Activated T-cell treated with anti-CD3 and anti-CD28 coated beads, Interleukin-2, amount 50 U/mL, for 24 hours (primary cell): ENCODE measurements at places on chromosomes 1 and 21.

DNA sequence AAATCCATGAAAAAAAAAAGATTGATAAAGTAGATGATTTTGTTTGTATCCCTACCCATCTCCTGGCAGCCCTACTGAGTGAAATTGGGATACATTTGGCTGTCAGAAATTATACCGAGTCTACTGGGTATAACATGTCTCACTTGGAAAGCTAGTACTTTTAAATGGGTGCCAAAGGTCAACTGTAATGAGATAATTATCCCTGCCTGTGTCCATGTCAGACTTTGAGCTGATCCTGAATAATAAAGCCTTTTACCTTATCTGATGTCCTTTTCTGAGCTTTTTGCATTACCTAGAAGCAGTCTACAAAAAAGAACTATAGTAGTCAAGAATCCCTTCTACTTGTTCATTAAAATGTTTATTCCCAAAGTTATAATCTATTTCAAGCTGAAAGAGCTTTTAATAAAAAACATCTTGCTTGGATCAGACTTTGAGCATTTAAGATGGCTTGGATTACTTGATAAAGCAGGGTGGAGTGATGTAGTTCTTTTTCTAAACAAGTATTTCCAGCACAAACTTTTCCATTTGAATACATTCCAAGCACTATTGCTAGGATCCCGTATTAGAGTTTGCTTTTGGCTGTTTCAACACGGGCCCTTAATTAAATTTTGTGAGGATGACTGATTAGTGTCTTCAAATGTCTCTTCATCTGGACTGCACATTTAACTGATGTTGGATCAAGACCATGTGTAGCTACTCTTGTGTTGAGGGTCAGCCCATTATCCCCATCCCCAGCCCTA is 69.2 kb downstream of the DTL start:
- no peak for DNase-seq

DNA sequence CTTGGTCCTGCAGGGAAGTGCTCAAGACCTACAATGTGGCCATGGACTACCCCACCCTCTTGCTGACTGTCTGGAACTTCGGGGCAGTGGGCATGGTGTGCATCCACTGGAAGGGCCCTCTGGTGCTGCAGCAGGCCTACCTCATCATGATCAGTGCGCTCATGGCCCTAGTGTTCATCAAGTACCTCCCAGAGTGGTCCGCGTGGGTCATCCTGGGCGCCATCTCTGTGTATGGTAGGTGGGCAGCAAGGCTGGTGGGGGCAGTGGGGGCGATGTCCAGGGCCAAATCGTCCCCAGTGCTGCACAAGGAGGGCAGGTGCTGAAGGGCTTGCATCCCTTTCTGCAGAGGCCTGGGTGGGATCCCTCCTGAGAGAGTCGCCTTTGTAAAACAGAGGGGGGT is 18.4 kb downstream of the PSEN2 start:
- DNase-seq, result no peak

- no peak for DNase-seq
Measured at GRCh38 chr21:30482130-30482529, 2.0 kb upstream of the KRTAP19-1 start.

GRCh38 chr1:173871091-173871490 is 2.9 kb downstream of the ZBTB37 start:
- no peak for DNase-seq

DNA sequence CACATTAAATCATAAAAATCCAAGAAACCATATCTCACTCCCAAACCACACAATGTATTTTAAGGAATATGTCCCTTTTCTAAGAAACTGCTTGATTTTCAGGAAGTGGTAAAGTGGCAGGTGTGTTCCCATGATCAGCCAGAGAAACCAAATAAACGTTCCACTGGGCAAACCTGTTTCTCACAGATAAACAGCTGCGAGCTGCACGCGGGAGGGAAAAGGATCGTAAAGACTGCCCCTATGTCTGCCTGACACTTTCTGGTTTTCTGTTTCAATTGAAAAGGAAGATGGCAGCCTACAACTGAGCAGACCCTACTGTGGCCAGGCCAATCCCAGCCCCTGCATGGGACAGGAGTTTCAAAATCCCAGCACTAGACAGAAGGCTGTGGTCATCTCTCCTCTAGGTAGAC is 36.6 kb downstream of the HIVEP3 start:
- no peak for DNase-seq

GRCh38 chr1:67575861-67576260 is 109.1 kb upstream of the GADD45A start:
- DNase-seq, result no peak

DNA sequence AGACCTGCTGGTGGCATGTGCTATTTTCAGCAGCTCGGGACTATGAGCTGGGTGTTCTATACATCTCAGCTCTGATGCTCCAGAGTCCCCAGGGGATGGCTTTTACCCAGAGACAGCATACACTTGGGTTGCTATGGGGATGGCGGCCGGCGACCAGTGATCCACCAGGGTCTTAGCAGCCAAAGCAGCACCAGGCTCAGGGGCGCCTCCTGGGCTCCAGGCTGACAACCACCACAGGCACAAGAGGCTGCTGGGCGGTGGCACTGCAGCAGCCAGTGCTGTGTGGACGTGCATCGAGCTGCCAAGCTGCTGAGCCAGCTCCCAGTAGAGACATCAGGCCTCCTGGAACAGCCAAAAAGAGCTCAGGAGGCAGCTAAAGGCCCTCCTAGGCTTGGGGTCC is 37.6 kb upstream of the CLSTN1 start:
- no peak for DNase-seq

- DNase-seq, result no peak
Measured at GRCh38 chr1:180250883-180251509, 20.9 kb downstream of the LHX4 start.

DNA sequence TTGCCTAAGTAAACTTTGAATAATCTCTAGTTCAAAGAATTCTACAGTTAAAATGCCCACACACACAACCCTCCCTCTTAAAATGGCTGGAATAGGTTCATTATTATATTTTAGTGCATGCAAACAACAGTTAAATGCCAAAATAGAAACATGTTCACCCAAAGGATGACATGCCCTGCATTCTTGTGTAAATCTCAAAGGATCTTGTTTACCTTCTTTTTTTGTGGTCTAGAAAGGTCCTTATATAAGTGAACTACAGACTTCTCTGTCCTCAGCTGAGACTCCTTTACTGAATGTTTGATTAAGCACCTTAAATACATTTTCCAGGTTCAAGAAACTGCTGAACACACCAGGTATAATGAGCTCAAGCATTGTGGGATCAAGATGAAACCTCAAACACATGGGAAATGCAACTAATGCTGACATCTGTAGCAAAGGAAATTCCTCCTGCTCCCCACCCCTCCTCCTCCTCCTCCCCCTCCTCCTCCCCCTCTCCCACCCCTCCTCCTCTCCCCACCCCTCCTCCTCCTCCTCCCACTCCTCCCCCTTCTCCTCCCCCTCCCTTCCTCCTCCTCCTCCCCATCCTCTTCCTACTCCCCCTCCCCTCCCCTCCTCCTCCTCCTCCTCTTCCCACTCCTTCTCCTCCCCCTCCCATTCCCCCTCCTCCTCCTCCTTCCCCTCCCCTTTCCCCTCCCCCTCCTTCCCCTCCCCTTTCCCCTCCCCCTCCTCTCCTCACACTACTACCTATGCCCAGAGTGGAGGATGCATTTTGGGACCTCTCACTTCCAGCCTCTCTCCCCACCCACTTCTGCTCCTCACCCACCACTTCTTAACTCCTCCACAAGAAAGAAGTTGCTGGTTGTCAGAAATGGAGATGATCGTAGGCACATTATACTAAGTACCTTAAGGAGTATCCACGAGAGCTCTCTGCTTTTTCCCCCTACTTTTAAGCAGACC is 233.9 kb downstream of the MRPL39 start:
- DNase-seq, result no peak
